ENCODE measurements at places on chromosomes 3 and 15. TPM values are rescaled to one million over a fixed set of nuclear protein-coding genes. Genes with fewer than 3 reads are reported as not detected.

DNA sequence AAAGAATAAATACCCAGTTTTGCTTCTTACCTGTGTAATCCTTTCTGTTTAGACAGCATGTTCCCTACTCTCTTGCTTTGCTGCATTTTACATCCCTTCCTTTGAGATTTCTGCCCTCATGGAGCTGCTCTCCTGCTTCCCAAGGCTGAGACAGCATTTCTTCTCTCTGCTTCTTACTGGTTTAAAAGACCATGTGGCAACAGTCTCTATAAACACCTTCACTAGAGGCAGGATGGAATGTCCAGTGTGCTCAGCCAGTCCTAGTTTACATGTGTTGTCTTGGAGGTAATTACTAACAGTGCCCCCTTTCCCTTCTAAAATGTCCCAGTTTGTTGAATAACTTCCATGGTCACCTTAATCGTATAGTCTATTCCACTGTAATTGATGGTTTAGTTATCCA lies 262.3 kb downstream of the CNTN3 start:
- no peak for DNase-seq

- DNase-seq: no peak
These were observed 246.1 kb upstream of the LYSMD4 start for GRCh38 chr15:99979371-99979770.

- DNase-seq: peak; percentile 99
These were observed at the start of gene SMAD6 for GRCh38 chr15:66702035-66702786. SMAD6 (plus strand) TSS chr15:66702236; CDS start chr15:66703259, 1,023 bp downstream.

GRCh38 chr3:14858105-14858504 lies 39.3 kb downstream of the FGD5 start:
- no peak for DNase-seq

DNA sequence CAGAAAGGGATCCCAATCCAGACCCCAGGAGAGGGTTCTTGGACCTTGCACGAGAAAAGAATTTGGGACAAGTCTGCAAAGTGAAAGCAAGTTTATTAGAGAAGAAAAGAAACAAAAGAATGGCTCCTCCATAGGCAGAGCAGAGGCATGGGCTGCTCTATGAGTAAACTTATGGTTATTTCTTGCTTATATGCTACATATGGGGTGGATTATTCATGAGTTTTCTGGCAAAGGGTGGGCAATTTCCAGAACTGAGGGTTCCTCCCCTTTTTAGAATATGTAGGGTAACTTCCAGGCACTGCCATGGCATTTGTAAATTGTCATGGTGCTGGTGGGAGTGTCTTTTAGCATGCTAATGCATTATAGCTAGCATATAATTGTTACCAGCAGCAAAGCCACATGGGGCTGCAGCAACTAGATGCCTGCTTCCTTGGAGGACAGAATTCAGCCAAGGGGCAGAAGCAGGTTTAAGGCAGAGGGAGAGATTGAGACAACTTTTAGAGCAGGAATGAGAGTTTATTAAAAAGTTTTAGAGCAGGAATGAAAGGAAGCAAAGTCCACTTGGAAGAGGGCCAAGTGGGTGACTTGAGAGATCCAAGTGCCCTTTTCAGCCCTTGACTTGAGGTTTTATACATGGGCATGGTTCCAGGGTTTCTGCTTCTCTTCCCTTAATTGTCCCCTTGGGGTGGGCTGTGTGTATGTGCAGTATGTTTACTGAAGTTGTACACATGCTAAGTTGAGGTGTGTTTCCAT lies 41.3 kb downstream of the METTL6 start:
- DNase-seq: no peak

- DNase-seq: no peak
These were observed 207.9 kb upstream of the CHRNA7 start for GRCh38 chr15:31822463-31822862.

The TMEM158 gene
- total RNA-seq: 16.6 TPM

Data from posterior vena cava (tissue), 2 donors.